ENCODE measurements at places on chromosomes 11 and 22.

DNA sequence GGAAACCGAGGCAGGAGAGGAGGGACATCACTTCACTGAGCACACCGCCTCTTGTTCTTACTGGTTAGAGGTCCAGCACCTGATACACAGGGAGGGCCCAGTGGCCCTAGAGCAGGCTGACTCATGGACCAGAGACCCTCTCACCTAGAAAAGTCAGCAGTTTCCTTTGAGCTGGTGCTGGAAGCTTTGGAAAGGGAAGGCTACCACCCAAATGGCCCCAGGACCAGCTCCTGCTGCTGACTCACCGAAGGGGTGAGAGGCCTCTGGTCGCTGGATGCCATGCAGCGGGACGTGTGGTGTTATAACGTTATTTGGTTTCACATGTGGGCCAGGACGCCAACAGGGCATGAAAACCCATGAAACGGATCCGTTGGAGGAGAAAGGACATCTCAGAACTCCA lies 3.8 kb downstream of the NADSYN1 start:
- no peak for DNase-seq

DNA sequence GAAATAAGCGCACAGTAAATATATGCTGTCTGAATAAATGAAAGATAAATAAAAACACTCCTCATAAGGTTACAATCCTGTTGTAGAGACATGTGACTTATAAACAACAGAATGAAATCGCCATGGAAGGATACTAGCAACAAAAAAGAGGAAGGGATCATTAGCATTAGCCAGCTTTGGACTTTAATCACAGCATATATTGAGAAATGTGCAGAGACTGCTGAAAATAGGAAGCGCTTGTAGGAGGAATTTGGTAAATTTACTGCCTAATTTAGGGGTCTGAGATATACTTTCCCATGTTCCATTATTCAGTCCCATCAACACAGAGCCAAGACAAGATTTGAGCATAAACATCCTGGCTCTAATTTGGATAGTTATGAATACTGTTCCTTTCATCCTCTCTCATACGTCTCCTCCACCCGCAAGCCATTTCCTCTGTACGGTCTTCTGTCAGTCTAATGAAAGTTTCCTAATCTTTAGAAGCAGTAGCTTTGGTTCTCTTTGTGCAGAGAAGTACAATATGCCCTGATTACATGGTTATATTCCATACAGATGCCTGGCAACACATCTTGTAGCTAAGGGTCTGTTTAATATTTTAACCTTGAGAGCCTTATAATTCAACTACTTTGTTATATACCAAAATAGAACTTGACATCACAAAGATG lies 37.1 kb upstream of the AKIP1 start:
- no peak for DNase-seq

DNA sequence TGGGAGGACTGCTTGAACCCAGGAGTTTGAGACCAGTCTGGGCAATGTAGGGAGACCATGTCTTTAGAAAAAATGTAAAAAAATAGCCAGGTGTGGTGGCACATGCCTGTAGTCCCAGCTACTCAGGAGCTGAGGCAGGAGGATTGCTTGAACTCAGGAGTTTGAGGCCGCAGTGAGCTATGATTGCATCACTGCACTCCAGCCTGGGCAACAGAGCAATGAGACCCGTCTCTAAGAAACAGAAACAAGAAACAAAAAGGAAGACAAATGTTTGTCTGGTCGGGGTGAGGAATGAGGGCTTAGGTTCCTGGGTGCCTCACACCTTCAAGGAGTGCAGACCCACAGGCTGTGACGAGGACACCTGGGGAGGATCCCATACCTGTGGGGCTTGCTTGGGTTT lies 191.9 kb downstream of the CEP164 start:
- no peak for DNase-seq

- DNase-seq: no peak
Measured at GRCh38 chr11:70313945-70314344, 43.5 kb downstream of the PPFIA1 start.

GRCh38 chr22:47110817-47111443 lies 348.5 kb downstream of the TBC1D22A start:
- peak; percentile 12 for DNase-seq

DNA sequence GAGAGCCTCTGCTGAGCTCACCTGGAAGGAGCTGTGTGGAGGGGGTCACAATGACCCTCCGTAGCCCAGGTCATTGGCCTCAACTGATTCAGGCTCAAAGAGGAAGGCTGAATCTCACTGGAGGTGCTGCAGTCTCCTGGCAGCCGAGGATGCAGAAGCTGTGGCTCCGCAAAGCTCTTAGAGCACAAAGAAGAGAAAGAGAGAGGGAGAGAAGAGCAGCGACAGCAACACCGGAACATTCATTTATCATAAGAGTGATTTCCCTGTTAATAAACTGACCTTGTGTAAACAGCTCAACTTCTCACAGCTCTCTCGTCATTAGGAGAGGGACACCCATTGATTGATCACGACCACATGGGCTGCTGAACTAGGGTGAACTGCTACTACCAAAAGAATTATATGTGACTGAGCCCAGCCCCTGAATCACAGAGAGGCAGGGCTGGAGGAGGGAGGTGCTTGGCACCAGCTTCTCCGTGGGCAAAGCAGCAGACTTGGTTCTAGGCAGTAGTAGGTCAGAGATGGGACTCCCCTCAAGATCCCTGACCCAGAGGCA lies 281.7 kb downstream of the NXPE2 start:
- DNase-seq: no peak

- DNase-seq: peak; percentile 63
Measured at GRCh38 chr11:77879218-77879617, 58.3 kb downstream of the AAMDC start.

- DNase-seq: no peak
Measured at GRCh38 chr11:2293984-2294925, 7.5 kb downstream of the C11orf21 start.

- DNase-seq: peak; percentile 37
Measured at GRCh38 chr11:34750692-34751405, 130.0 kb downstream of the EHF start.

DNA sequence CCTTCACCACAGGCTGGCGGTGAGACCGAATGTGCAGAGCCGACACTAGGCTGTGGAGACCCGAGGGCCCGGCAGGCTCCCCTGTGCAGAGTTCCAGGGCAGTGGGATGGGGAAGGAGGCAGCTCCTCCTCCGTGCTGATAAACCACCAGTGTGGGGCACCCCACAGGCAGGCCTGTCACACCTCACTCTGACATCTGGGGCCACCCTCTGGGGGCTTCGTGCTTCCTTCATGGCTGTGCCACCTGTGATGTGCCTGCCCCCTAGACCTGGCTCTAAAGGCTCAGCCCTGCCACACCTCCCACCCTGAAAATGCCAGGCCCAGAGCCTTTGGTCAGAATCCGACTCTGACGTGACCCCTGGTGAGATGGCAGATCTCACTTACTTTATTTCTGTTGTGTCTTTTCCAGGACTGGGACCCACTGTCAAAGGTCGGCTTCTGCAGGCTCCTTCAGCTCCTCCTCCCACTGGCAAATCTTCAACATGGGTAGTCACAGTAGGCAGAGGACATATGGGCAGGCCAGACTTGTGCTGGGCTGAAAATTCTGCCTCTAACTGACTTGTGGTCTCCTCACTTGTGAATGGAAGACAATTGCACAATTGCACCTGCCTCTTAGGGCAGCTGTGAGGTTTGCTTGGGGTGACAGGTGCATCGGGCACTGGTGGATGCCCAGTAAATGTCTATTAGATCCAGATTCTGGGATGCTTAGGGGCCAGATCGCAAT lies 46.2 kb upstream of the TSKU start:
- no peak for DNase-seq

DNA sequence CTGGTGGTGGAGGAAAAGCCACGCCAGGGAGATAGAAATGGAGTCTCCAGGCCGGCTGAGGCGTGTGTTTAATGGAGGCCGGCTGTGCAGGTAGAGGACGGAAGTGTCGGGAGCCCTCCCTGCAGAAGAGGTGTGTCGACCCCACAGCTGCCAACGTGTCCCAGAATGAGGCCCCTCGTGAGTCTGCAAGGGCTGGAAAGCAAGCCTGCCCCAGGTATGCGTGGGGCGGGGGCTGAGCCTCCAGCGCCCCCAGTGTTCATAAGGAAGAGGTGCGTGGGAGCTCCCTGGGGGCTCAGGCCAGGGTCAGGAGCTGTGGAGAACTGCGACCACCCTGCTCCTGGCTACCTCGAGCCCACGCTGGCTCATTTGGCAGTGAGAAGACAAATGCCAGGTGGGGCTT lies 38.0 kb upstream of the JAM3 start:
- DNase-seq: no peak

DNA sequence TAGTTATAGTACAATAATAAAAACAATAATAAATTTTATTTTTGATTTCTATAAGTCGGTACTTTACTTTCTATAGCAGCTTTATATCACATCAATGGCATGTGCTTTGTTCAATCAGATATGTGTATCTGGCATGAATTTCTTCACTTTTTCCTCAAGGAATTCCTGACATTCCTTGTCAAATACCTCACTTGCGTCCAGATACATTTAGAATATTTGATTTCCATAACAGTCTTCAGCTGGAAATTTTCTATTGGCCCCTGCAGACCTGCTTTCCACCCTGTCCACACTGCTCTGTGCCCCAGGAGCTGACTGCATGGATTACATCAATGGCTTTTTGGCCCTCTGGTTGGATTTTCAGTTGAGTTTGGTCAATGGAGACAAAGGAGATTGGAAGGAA lies 93.2 kb downstream of the FAR1 start:
- DNase-seq: no peak

DNA sequence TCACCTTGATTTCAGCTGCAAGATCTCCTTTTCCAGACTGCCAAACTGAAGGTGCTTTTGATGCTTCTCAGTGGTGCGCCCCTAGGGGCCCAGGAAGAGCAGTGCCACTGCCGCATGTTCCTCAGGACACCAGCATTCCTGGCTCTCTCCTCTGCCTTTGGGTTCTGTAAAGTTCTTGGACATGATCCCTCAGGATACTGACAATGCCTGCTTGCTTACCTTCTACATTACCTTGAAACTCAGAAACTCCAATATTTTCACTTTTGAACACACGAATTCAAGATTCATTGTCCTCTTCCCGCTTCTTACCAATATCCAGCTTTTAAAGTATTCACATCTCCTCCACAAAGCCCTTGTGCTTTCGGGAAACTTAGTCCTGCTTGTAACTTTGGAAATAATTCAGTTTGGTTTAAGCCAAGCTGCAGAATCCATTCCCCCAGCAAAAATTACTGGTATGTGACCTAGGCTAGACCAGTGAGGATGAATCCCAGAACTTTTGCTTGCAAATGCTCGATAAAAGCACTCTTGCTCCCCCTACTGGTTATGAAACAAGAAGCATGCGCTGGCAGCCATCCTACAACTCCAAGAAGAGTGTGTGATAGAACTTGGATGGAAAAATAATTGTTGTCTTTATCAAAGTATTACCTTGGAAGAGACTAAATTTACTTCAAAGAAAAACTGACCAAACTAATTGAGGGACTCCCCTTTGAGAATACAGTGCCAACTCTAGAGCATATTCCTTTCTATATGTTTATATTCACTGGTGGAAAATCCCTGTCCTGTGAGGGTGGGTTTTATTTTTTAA lies 16.5 kb upstream of the OR5B21 start:
- DNase-seq: peak; percentile 80

DNA sequence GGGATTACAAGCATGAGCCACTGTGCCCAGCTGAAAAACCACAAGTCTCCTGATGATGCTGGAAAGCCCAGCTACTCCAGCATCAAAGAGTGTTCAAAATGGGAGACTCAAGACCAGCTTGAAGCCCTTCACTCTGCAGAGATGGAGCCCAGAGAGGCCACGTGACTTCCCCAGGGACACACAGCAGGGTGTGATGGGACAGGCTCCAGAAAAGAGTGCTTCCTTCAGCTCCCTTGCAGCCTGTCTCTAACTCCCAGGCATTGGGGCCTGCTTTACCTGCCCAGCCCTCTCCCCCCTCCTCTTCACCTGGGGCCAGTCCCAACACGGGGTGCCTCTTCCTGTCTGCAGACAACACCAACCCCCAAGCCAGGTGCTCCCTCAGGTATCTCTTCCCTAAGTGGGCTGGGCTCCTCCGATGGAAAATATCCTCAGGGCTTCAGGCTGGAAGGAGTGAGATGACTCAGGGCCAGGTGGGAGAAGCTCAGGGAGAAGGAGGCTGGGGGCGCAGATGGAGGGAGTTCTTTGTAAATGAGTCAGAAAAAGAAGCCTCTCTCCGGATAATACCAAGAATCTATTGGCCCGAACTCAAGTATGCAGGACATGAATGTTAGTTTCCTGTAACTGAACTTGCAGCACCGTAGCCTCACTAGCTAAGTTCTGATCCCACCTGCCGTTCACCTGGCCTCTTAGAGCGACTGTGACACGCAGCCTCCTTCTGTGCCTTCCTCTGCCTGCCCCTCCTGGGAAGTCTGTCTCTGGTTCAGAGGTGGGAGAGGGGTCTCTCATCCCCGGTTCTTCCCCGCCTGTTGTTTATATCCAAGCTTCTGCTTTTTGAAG lies 326.6 kb downstream of the MN1 start:
- peak; percentile 57 for DNase-seq

DNA sequence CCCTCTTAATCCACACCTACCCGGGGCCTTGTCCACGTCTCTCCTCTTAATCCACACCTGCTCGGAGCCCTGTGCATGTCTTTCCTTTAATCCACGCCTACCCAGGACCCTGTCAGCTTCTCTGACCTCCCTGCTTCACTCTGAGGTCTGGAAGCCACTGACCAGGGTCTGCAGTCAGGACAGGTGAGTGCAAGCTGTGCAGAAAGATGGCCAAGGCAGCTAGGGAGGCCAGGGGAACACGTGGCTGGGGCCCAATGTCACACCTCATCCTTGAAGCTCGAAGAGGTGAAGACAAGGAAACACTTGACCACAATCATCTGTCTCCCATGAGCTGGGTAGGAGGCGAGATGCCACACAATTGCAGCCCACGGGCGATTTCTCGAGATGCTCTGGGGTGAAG lies 1516.9 kb downstream of the BRD1 start:
- DNase-seq: no peak

DNA sequence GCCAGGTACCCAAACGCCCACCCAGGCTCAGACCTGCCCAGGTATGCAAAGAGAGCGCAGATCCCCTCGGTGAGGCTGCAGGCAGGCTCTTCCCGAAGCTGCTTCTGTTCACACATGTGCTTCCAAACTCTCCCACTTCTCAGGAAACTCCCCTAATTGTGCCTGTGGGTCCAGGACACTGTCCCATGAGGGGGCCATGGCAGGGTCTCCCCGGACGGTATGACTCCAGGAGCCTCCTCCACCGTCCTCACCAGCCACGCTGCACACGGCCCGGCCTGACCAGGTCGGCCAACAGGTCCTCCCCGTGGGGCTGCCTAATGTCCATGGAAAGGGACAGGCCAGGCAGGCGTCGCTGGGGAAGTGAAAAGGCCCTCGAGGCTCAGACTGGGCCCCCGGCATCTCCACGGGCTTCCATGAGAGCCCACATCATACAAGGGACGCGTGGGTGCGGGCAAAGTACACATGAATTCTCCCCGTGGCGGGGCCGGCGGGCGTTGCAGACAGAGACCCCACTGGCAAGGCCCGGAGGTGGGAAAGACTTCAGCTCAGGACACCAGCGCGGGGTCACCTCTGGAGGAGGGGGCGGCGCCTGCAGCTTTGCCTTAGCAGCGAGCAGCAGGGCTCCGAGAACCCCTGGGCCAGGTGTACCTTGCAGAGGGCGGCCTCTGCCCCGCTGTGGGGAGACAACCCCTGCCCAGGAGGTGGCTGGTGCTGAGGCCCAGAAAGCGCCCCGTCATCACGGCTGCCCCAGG lies 526.1 kb downstream of the BRD1 start:
- DNase-seq: no peak

- no peak for DNase-seq
Measured at GRCh38 chr11:114441921-114442320, 2.7 kb downstream of the REXO2 start.
